ENCODE measurements at places on chromosomes 11 and 22. TPM values are rescaled to one million over a fixed set of nuclear protein-coding genes. Genes with fewer than 3 reads are reported as not detected.

Gene MS4A8
- not detected for total RNA-seq

Gene IL18BP
- total RNA-seq: 12.9 TPM

Gene TXN2
- total RNA-seq: 75.9 TPM

Gene SULT4A1
- not detected for total RNA-seq

Gene CRELD2
- 71.0 TPM for total RNA-seq
